ENCODE measurements at places on chromosomes 1 and 21.

GRCh38 chr1:212606395-212607205, 2.0 kb upstream of the ATF3 start:
- no peak for DNase-seq

DNA sequence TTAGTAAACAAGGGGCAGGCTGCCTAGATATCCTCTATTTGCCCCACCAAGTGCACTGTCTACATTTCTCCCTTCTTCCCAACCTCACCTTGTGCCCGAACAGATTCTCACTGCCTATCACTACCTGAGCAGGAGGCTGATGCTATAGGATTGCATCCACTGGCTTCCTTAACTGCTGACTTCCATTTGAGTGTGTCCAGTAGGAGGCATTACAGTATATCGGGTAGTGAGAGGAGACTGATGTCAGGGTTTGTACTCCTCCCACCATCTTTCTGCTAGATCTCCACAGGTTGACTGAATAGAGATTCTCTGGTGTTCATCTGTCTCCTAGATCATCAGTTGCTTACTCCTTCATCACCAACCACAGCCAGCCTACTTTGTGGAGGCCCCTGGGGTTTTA, 796.3 kb downstream of the LRRIQ3 start:
- no peak for DNase-seq

- DNase-seq = no peak
Observed at GRCh38 chr1:74429580-74429979, 82.8 kb downstream of the LRRC53 start.

GRCh38 chr1:111372336-111372965, 55.1 kb downstream of the OVGP1 start:
- DNase-seq = no peak

- DNase-seq = peak; percentile 97
Observed at GRCh38 chr21:38773099-38774061, 32.3 kb upstream of the ETS2 start.

DNA sequence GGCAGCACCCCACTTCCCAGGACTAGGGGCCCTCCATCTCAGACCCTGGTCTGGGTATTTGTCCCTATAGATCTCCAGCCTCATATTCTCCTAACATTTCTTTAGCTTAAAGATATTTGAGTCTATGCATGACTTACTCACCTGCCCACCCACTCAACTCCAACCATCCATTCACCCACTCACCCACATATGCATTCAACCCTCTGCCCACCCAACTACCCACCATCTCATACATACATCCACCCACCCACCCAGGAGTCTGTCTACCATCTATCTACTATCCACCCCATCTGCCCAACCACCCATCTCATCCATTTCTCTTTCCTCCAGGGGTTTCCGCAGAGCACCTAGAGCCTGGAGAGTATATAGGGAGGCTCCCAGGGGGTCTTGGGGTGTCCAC, 42.7 kb downstream of the FAAH start:
- no peak for DNase-seq

DNA sequence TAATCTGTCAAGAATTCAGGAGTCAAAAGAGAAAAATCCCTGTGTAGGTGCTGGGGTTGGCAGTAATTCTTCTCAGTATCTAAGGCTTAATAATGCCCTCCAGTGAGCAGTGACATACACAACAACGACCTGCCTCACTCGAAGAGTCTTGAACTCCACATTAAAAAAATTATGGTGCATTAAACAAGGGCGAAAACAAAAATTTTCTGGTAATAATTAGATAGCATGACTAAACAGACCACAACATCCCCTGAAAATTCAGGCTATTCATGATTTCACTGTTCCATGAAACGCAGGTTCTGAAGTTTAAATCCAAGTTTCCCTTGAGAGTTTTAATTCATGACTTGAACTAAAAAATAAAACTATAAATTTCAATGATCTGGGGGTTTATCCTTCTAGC, 5.1 kb downstream of the SRSF4 start:
- peak; percentile 77 for DNase-seq

- DNase-seq = no peak
Observed at GRCh38 chr1:3978196-3978989, 78.3 kb upstream of the C1orf174 start.

Measured in fibroblast of skin of left quadriceps (primary cell).